ENCODE measurements at places on chromosomes 2 and 18.

GRCh38 chr2:69196327-69197117 lies 183.5 kb downstream of the ANTXR1 start:
- DNase-seq: no peak

- no peak for DNase-seq
Measured at GRCh38 chr18:75162467-75162866, 46.5 kb downstream of the PTGR3 start.

- peak; percentile 41 for DNase-seq
Measured at GRCh38 chr2:97718051-97718882, 4.9 kb downstream of the ZAP70 start.

GRCh38 chr2:109510136-109511028 lies 103.4 kb downstream of the SEPTIN10 start:
- DNase-seq: peak; percentile 43

GRCh38 chr2:10513201-10513600 lies 65.1 kb upstream of the ODC1 start:
- no peak for DNase-seq

- DNase-seq: no peak
Measured at GRCh38 chr2:33521791-33522281, 45.4 kb downstream of the RASGRP3 start.

- DNase-seq: no peak
Measured at GRCh38 chr18:63505566-63506335, 29.0 kb downstream of the SERPINB5 start.

DNA sequence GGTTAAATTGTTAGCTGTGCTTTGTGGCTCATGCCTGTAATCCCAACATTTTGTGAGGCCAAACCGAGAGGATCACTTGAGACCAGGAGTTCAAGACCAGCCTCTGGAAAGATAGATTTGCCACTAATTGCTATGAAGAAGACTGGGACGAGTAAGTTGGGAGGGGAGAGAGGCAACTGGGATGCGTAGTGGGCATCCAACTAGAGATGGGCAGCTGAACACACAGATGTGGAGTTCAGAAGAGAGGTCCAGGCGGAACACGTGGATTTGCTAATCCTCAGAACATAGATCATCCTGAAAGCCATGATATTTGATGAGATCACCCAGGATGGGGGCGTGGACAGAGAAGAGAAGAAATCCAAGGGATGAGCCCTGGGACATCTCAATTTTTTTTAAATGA lies 48.7 kb downstream of the CYP26B1 start:
- DNase-seq: no peak

DNA sequence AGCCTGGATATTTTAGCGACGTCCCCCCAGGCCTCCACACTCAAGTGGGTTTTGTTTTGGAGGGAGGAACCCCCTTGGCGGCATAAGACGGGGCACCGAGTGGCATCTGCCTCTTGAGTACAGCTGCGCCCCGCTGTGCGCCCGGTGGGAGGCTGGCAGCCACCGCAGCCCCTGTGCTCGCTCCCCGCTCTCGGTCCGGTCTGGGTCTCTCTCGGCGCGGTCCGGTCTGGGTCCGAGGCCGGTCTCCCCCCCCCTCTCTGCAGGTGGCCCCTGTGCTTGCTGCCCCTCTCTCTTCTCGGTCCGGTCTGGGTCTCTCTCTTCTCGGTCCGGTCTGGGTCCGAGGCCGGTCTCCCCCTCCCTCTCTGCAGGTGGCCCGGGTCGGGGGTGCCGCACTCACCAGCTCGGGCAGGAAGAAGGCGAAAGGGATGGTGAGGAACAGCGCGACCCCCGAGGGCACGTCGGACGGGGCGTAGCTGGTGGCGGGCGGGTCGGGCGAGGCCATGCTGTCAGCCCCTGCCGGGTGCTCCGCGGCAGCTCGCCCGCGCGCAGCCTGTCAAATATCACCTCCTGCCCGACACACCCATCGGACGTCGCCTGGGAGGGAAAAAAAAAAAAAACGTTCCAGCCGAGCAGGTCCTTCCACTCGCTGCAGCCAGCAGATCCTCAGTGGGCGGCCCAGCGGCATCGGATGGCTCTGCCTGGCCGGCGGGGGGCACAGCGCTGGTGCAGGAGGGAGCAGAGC lies at the start of gene MALL:
Gene MALL (minus strand): TSS at position 532 of the 742 bp plus-strand sequence. CDS start 30 bp downstream, at position 502.
- no peak for DNase-seq

GRCh38 chr18:44918142-44918476 lies 237.4 kb downstream of the SETBP1 start:
- DNase-seq: no peak

- DNase-seq: no peak
Measured at GRCh38 chr2:148487439-148487838, 157.1 kb upstream of the EPC2 start.
